SW 1271 (cell line): ENCODE measurements at places on chromosomes 12 and 14.

GRCh38 chr14:91348845-91349465 is 68.7 kb downstream of the CCDC88C start:
- DNase-seq: no peak

GRCh38 chr14:96821501-96821900 is 24.3 kb downstream of the VRK1 start:
- no peak for DNase-seq

- no peak for DNase-seq
These were observed 7.2 kb upstream of the CACNA2D4 start for GRCh38 chr12:1925684-1926006.

DNA sequence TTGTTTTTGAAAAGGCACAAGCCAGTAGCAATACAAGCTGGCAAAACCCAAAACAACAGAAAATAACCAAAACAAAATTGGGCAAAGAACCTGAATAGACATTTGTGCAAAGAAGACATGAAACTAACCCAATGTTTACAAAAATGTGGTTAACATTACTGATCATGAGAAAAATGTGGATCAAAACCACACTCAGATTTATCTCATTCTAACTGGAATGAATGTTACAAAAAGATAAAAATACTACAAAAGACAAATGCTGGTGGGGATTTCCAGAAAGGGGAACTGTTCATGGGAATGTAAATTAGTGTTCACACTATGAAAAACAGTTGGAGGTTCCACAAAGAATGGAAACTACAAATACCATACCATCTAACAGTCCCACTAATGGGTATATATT is 26.6 kb downstream of the ASCL4 start:
- no peak for DNase-seq

DNA sequence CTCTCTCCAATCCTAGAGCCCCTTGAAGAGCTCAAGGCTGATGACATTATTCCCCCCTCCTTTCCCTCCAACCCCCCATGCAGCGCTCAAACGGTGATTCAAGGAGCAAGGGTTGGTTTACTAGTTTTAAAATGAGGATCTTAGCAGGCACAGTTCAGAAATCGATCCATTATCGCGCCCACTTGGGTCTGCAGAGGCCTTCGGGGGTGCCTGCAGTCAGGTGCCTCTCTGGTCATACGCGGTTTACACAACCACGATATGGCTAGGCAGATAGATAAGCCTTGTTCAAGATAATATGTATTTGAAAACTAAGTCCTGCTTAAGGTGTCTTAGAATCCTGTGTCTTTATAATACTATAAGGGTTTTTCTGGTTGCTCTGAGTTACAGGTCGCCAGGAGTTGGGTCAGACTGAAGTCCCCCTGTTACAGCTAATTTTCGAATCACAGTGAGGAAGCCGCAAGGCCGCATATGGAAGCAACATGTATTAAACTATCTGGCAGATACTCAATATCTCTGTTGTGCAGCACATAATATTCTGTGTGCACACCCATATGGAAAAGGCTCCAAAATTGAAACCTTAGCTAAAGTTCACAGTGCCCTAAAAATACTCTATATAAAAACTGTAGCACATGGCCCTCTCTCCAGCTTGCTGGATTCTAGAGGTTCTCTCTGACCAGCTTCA is 10.0 kb downstream of the BHLHE41 start:
- DNase-seq: no peak

DNA sequence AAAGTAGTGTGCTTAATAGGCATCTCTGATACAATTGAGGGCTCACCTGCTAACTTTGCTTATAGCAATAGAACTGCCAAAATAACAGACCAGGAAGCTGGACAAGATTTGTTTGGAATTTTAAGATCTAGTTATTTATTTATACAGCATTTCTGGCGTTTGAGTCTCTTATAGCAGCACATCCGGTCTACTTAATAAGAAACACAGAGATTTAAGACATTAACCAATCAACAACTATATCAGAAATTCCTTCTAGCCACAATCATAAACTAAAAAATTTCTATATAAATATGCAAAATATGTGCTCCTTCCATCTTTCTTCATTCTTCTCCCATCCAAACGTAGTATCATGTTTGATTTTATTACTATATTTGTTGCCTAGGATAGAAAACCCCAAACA is 2.6 kb downstream of the RTN1 start:
- DNase-seq: no peak

DNA sequence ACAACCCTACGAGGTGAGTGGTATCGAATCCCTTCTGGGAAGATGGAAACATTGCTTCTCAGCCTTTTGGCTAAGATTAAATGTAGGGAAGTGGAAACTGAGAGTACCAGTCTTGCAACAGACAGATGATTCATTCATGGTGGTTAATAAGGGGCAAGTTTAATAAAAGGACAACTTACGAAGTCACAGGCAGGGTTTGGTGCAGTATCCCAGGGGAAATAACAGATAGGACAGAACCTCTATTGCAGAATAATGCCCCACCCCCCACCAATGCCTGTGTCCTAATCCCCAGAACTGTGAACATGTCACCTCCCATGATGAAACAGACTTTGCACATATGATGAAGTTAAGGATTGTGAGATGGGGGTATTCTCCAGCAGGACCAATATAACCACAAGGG is 212.5 kb downstream of the TBX5 start:
- DNase-seq: no peak

GRCh38 chr12:52819731-52820510 is 6.0 kb upstream of the KRT4 start:
- DNase-seq: no peak

DNA sequence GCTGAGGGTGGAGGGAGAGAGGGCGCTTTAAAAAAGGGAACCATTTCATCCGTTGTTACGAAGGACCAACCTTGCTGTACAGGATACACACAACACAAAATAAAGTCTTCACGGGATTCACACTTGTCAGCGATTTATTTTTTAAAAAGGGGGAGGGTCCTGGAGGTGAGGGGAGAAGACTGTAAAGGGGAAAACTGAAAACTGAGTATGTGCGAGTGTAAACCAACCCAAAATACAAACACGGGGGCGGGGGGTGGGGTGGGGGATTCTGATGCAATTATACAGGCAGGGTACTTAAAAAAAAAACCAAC is 499 bp upstream of the PRKAG1 start:
- no peak for DNase-seq

DNA sequence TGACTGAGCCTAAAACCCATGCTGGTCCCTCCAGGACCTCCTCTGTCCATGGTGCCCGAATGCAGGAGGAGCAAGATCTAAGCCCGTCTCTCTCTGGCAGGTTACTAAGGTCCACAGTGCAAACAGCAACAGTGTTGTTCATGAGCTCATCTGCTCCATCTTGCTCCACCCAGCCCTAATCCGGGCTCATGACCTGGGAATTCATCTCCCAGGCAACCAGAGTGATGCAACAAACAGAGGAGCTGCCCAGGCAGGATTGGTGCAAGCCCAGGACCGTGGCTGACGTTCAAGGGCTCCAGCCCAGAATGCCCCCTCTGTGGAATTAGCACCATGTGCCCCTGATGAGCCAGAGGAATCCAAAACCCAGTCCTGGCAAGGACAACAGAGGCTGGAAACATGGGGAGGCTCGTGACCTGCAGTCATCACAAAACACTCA is 29.9 kb downstream of the HSPB8 start:
- no peak for DNase-seq

GRCh38 chr12:18998343-18999261 is 130.9 kb upstream of the PLEKHA5 start:
- no peak for DNase-seq

DNA sequence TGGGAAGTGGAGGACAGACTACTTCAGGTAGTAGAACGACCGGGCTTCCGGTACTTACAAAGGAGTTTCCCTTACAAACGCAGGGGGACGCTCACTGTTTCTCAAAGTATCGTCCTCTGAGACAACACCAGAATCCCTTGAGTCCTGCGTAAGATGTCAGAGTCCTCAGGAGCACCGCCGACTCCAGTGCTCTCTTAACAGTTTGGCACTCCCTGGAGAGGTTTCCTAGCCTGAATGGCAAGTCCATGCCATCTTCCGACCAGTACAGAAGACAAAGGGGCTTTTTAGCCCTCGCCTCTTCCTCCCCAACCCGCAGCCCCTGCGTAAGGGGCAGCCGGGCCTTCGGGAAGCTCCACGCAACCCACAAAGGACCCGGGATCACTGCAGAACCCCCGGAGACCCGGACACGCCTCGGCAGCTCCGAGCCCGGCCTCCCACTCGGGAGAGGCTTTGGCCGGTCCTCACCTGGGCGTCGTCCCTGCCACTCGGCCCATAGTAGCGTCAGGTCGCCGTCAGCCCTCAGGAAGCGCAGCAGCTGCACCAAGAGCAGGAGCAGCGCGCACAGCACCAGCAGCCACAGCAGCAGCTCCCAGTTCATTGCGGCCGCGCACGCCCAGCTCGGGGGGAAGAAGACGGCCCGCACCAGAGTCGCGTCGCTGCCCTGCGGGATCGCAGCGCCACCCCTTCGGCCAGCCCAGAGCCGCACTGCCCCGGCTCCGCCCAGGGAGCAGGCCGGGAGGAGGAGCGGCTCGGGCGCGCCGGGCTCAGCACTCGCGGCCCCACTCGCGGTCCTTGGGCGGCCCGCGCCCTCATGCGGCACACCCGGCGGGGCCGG is at the start of gene DHRS7:
Gene DHRS7 (minus strand): TSS at position 687 of the 835 bp plus-strand sequence. CDS start 89 bp downstream, at position 598.
- peak; percentile 32 for DNase-seq

DNA sequence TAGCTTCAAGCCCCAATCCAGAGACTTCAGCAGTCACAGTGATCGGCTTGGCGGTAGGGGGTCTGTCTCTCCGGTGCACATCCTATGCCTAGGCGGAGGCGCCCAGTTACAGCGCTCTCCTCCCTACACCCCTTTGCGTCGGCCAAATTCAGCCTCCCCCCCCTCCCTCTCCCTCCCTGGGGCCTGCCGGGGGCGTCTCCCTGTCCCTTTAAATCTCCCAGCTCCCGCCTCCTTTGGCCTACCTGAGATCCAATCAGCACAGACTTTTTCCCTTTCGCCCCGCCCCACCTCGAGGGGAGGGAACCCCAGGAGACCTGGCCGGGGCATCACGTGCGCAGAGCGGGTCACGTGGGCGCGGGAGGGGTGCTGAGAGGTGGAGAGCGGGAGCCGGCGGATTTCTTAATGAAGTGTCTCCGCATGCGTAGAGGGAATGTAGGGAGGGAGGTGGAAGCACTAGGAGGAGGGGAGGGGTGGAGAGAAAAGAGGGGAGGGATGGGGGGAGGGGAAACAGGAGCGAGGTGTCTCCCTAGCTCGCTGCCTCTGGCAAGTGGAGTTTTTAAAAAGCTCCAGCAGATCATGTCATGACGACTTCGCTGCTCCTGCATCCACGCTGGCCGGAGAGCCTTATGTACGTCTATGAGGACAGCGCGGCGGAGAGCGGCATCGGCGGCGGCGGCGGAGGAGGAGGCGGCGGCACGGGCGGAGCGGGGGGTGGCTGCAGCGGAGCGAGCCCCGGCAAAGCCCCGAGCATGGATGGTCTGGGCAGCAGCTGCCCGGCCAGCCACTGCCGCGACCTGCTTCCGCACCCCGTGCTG is at the start of gene HOXC13:
Gene HOXC13 (plus strand): TSS at position 506 of the 815 bp plus-strand sequence. CDS start 76 bp downstream, at position 582.
- DNase-seq: peak; percentile 98

GRCh38 chr12:68272732-68273131 is 19.3 kb upstream of the IL22 start:
- DNase-seq: no peak

DNA sequence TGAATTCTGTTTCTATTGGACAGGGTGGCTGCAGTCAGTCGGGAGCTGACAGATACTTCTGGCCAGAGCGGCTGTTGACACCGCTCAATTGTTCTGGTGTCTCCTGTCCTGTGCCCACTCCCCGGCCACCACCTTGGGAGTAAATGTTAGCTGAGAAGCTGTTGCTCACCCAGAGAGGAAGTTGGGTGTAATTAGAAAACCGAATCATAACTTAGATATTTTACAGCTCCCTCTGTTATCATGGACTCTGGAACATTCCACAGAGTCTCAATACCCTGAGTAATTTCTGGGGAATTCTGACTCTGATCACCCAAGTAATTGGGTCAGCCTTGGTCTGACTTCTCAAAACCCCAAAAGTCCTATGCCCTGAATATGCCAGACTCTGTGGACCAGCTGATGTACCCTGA is 58.3 kb upstream of the RFLNA start:
- DNase-seq: peak; percentile 81

GRCh38 chr14:103108749-103109207 is 14.3 kb downstream of the EXOC3L4 start:
- peak; percentile 9 for DNase-seq

- no peak for DNase-seq
These were observed 85.3 kb downstream of the SLC25A47 start for GRCh38 chr14:100408350-100409002.

- no peak for DNase-seq
These were observed 40.1 kb downstream of the RERG start for GRCh38 chr12:15181017-15181683.

DNA sequence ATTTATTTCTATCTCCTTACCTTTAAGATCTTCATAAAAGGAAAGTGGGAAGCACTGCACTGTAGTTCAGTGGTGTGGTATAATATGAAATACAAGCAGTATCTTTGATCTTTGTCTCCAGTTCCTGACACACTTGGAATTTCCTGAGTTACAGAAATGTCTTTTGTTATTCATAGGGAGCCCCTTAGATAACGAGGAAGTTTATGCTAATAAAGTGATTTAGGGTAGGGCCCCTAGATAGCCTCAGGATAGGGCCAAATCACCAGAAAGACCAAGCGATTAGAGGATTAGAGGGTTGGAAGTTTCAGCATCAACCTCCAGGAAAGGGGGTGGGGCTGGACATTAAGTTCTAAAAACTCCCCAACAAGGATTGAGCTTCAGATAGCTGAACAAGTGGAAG is 29.9 kb upstream of the DDHD1 start:
- no peak for DNase-seq

- DNase-seq: no peak
These were observed 4.9 kb upstream of the KLHL33 start for GRCh38 chr14:20440882-20441281.

DNA sequence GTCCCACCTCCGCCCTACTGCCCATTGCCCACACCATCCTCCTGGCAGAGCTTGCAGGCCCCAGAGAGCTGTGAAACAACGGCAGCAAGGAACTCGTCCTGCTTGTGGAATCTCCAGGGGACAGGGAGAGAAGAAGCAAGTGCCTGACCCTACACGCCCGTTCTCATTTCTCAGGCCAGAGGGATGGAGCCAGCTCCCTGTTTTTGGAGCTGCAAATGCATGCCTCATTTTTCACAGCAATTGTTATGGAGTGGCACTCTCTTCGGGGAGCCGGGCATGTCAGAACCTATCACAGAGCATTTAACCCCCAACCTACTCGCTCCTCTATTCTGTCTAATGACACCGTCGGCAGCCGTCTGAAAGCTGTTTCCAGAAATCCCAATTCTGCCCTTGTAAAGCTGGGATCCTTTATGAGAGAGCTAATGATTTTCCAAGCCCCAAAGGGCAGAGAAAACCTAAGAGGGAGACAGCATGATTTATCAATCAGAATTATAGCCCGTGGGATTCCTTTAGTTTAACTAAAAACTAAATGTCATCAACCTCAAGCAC is 222.3 kb upstream of the NOS1 start:
- DNase-seq: no peak

DNA sequence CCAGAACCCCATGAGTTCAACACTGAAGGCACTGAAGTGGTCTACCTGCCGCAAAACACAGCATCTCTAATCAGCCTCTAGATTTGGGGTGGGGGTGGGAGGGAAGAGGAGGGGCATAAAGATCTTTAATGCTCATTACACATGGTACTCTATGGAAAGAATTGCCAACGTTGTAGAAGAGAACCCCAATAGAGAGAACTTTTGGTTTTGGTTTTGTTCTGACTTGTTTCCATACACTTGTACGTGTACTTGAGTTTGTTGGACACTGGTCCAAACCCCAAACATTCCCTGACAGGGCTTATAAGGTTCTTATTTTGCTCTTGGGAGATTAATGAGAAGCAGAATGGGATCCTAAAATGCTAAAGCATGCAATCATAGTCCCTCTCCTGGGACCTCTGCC is 31.0 kb downstream of the GNPTAB start:
- DNase-seq: no peak
